ENCODE measurements at places on chromosomes 5 and 9.

DNA sequence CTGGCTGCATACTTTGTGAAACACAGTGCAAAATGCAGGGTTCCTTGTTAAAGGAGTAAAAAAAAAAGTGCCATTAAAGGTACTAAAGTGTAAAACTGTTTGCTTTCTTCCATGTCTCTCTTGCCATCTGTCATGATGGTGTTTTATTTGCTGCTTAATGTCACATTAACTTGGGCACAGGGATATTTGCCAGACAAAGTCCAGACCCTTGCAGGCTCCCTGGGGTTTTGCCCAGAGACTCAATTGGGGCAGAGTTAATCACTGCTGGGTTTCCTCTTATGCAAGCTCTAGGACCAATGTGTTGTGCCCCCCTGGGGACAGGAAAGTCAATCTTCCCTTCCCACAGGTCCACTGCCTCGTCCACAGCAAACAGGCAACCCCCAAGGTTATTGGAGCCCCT is 274.3 kb upstream of the SGCD start:
- no peak overlapping the region for H3K4me3 ChIP-seq
- no peak for DNase-seq
- H3K36me3 ChIP-seq = no peaks in the 10 kb centered on the region
- H3K4me1 ChIP-seq = no peaks in the 10 kb centered on the region

DNA sequence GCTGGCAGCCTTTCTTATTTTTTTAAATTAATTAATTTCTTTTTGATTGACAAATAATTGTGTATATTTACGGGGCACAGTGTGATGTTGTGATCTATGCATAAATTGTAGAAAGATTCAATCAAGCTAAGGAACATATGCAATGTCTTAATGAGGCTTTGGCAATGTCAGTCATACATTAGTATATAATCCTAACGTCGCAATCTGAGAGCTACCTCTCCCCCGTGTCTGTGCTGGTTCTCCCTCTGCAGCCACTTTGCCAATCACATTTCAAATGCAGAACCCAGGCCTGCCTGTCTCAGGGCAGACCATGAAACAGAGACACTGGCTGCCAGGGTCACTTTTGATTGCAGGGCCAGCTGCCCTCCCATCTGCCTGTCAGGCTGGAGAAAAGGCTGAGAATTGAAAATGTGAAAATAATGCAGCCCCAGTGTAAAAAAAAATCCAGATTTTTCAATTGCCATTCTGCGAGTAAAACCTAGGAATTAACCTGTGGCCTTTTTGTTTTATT is 56.3 kb downstream of the SLC24A2 start:
- H3K36me3 ChIP-seq = no peaks in the 10 kb centered on the region
- no peak overlapping the region for H3K4me3 ChIP-seq
- DNase-seq = no peak
- no peak overlapping the region for H3K27ac ChIP-seq

DNA sequence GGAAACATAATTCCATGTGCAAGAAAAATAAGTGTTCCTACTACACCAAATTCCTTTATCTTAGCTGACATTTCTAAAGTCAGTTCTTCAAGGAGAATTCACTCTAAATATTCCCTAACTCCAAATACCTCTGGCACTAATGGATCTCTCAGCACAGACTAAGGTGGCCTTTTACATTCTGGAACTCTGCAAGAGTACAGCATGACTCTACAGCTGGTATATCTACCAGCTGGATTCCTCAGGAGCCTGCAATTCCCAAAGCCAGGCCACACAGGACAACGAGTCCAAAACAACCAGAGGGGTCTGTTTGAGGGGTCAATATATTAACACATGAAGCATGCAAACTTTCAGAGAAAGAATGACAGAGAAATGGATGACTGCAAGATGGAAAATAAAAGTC is 27.2 kb downstream of the TMEM245 start:
- H3K27me3 ChIP-seq = no peaks in the 10 kb centered on the region
- no peak for DNase-seq
- no peak overlapping the region for H3K4me3 ChIP-seq
- peaks cover 68% of the 10 kb centered on the region for H3K36me3 ChIP-seq

GRCh38 chr5:44729536-44729935 is 79.2 kb upstream of the MRPS30 start:
- no peaks in the 10 kb centered on the region for H3K4me1 ChIP-seq
- DNase-seq = no peak
- H3K27ac ChIP-seq = no peak overlapping the region

DNA sequence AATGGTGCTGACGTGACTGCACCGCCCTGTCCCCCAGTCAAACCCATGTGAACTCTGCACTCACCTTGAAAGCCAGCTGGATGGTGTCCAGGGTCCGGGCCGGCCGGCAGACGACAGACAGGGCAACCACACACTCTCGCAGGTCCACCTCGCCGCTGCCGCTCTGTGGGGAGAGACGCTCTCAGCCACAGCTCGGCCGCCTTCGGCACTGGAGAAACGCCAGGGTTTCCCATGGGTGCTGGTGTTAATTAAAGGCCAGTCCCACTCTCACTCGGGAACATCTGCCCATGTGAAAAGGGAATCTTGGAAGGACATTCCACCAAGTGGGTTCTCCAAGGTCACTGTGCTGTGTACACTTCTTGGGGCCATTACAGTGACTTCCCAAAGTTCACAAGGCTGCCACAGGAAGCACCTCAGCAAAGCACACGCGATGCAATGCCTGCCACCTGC is 25.5 kb upstream of the SLC6A3 start:
- peaks cover 17% of the 10 kb centered on the region for H3K4me1 ChIP-seq
- H3K27ac ChIP-seq = no peak overlapping the region
- H3K4me3 ChIP-seq = no peak overlapping the region
- peaks cover 24% of the 10 kb centered on the region for H3K36me3 ChIP-seq
- no peaks in the 10 kb centered on the region for H3K27me3 ChIP-seq

DNA sequence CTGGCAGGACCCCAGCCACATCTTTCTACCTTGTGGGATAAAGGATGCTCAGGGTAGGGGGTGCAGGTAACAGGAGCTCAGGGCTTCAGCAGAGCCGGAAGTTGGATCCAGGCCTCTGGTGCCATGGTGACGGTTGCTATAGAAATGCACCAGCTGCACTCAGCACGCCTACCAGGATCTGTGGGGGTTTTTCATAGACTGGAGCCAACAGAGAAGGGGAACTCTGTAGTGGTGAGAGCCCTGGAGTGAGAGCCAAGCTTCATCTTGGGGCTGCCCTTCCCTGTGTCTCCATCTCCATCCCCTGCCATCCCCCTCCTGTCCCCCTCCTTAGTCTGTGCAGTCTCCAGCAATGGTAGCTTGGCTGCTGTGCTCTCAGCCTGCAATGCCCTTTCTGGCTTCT is 27.5 kb upstream of the BOD1 start:
- H3K4me3 ChIP-seq = no peak overlapping the region
- no peaks in the 10 kb centered on the region for H3K4me1 ChIP-seq
- H3K36me3 ChIP-seq = no peaks in the 10 kb centered on the region
- no peak for DNase-seq

DNA sequence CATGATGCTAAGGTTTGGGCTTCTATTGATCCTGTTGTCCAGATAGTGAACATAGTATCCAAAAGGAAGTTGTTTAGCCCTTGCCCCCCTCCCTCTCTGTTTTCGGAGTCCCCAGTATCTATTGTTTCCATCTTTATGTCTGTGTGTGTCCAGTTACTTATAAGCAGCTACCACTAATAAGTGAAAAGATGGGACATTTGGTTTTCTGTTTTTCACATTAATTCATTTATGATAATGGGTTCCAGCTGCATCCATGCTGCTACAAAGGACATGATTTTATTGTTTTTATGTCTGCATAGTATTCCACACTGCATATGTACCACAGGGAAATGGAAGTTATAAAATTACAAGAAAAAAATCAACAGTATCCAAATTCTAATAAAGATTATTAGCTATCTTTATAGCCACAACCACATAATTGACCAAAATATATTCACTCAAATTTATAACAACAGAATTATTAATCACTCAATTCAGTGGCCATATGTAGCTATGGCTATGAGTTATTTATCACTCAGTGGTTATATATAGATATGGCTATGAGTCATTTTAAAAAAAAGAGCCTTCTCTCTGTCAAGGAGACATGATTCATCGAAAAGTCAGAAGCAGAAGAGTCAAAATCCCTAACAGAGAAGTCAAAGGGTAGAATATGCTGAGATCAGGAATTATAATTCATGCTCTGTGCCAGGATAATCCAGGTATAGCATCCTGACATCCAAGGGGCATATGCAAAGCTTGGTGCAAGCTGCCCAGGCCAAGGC is 367.5 kb downstream of the DEPDC1B start:
- DNase-seq = no peak
- no peak overlapping the region for H3K27ac ChIP-seq
- H3K27me3 ChIP-seq = no peaks in the 10 kb centered on the region
- H3K4me3 ChIP-seq = no peak overlapping the region
- no peaks in the 10 kb centered on the region for H3K4me1 ChIP-seq
- H3K36me3 ChIP-seq = no peaks in the 10 kb centered on the region

All from activated naive CD8-positive, alpha-beta T cell treated with anti-CD3 and anti-CD28 coated beads, Interleukin-2, amount 50 U/mL, for 24 hours (primary cell).